ENCODE measurements at places on chromosomes 13 and 19.
A peak's percentile ranks its signal among the peaks of the same experiment; 100 is the strongest.

GRCh38 chr19:7297742-7298141 is 3.5 kb upstream of the INSR start:
- no peak for DNase-seq

DNA sequence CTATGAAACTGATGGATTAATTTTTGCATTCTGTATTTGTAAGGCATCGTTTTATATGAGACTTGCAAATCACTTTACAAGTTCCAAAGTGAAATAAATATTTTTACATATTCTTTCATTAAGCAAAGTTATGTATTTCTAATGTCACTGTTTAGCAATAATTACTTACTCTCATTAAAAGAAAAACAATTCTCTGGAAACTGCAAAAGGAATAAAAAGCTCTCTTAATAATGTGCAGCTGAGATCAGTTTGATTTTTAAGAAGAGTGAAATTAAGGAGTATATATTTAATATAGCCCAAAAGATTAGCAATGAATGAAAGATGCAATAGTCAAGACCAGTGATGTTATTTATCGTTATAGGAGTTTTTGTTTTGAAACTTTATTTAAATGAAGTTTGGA is 155.2 kb downstream of the GPC5 start:
- no peak for DNase-seq

GRCh38 chr19:12567951-12568350 is 16.7 kb upstream of the ZNF564 start:
- DNase-seq, result no peak

GRCh38 chr19:1933942-1934341 is 7.0 kb upstream of the CSNK1G2 start:
- no peak for DNase-seq

GRCh38 chr13:49343255-49343654 is 95.5 kb downstream of the CDADC1 start:
- no peak for DNase-seq

DNA sequence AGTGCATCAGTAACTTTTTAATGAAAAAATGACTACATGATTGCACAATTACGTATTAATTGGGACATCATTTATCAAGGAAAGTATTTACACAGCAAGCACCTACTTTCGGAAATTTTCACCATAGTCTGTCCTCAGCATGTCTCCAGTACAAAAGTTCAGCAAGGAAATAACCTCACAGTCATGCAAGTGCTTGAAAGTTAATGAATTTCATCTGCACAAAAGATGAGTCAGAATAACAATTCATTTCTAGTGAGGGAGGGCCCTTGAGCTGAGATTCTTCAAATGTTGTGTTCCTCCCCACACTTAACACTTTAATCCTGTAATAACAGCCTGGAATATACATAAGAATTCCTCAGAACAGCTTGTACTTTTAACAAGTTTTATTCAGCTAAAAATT is 49.0 kb upstream of the OXGR1 start:
- peak; percentile 55 for DNase-seq

DNA sequence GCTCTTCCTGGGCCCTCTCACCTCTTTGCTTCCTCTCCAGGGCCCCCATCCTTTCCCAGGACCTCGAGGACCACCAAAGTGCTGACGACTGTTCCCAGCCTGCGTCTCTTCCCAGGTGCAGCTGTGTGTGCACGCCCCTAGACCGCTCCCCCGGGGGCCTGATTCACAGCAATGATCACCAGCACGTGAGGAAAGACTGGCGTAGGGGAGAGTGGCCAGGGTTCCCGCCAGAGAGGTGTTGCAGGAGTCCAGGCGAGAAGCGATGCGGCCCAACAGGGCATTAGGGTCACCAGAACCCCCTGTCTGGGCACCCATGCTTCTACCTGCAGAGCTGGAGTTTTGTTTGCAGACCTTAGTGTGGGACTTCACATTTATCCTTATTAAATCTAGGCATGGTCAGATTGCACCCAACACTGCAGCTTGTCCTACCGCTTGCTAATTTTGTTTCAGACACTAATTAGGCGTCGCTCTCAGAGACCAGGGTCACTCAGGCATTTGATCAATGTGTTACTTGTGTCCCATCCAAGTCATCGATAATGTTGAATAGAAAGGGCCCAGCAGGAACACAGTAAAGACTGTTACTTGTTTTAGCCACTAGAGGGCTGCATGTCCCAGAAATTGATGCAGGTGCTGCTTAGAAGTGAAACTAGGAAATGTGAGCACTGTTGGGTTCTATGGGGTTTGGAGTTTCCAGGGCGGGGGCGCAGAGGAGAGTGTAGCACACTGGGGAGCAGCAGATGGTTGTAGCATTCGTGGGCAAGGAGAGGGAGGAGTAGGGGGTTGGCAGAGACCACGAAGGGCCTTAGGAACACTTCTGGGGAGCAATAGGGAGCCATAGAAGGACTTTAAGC is 53.2 kb downstream of the CDADC1 start:
- DNase-seq, result no peak

DNA sequence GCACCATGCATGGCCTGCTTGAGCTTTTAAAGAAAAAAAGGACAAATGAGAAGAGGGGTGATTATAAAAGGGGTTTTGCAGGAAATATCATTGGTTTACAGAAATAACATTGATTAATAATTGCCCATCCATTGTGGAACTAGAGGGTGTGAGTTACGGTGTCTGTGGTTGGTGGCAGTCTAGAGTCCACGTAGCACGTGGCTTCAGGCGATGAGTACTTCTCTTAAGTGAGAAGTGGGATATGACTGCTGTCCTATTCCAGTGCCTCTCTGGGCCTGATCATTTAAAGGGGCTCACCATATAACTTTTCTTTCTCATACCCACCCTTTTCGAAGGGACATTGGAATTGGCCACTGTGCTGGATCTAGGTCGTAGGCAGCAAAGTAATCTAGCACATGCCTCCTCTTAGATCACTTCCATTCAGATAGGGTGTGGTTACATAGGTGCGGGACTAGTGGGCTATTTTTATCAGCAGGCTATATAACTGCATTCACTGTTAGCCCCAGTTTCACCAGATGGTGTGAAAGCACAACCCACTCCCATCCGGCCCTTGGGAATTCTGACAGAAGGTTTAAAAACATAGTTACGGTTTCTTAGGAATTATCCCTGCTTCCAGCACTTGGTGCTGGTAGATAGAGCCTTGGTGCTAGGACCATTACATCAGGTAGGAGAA is 19.9 kb downstream of the PPP5C start:
- no peak for DNase-seq

GRCh38 chr13:73464758-73465616 is 406.2 kb downstream of the KLF5 start:
- no peak for DNase-seq

DNA sequence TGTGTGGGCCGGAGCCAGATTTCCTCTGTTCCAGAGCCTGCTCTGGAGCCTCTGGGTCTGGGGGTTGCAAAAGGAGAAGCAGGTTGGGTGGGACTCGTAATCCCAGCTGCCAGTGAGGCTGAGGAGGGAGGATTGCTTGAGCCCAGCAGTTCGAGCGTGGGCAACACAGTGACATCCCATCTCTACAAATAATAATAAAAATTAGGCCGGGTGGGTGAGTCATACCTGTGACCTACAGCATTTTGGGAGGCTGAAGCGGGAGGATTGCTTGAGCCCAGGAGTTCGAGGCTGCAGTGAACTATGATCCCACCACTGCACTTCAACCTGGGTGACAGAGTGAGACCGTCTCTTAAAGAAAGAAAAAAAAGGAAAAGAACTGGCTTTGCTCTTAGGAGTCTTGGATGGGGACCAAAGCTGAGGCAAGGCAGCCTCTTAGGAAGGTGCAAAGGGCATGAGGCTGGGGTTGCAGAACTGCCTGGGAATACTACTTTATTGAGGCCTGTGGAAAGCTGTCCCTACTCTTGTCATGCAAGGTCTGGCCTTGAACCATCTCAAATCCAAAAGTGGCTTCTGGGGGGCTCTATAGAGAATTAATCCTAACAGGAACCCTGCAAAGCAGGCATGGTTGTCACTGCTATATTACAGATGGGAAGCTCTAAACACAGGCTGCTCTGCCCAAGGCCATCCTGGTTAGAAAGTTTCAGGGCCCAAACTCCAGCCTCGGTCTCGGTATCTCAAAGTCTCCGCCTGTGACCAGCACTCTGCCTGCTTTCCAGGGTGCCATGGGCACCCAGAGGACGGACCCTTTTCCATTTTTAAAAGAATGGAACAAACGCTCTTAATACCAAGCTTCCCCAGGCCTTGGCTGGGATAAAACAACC is 880 bp upstream of the C19orf12 start:
- DNase-seq, result no peak

DNA sequence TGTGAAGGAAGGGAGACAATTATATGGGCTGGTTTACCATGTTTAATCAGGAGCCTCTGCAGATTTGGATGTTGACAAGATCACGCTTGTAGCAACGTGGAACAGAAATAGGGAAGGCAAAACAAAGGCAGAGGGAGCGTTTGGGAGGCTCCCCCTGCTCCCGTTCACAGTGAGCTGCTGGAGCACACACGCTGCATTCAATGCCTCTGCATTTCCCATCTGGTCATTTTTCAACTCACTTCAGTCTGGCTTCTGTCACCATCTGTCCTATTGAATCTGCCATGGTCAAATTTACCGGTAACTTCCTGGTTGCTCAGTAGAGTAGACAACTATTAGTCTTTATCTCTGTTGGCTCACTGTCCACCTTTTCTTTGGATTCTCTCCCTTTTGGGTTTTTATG is 91.0 kb downstream of the NHLRC3 start:
- DNase-seq, result no peak

DNA sequence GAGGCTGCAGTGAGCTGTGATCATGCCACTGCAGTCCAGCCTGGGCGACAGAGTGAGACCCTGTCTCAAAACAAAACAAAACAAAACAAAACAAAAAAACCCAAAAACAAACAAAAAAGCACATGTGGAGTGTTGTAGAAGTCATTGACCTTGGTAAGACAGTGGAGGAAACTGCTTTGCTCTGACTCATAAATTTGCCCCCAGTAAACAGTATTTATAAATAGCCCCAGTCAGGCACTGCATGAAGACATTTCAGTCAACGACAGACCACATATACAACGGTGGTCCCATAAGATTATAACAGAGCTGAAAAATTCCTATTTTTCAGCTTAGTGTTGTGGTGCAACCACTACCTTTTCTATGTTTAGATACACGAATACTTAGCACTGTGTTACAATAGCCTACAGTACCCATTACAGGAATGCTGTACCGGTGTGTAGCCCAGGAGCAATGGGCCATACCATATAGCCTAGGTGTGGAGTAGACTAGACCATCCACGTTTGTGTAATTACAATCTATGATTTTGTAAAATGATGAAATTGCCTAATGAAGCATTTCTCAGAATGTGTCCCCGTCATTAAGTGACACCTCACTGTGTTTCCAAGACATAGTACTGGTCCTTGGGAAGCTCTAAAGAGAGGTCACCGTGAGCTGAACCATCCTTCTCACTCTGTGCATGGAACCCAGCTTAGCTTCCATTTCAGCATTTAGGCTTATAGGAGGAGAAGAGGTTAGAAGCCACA is 1.1 kb downstream of the ARL11 start:
- DNase-seq, result no peak

GRCh38 chr19:11735375-11735774 is 3.4 kb downstream of the ZNF823 start:
- no peak for DNase-seq

DNA sequence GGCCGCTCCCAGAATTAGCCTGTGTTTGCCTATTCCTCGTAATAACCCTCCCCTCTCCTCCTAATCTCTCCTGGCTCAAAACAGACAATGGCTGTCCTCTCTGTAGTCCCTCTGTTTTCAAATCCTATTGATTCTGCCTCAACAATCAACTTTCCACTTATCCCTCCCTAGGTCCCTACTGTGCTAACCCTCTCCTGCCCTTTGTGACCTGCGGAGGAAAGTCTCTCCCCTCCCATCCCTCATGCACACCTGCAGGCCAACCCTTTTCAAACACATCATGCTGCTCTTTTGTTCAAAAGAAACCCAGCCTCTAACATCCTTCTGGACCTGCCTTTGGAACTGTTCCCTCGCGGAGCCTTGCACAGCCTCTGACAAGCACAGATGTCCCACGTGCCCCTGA is 37.3 kb downstream of the CILP2 start:
- no peak for DNase-seq

GRCh38 chr13:46345398-46345797 is 41.7 kb downstream of the RUBCNL start:
- DNase-seq, result no peak

- no peak for DNase-seq
Observed at GRCh38 chr13:104641309-104641708, 1575.1 kb upstream of the SLC10A2 start.

DNA sequence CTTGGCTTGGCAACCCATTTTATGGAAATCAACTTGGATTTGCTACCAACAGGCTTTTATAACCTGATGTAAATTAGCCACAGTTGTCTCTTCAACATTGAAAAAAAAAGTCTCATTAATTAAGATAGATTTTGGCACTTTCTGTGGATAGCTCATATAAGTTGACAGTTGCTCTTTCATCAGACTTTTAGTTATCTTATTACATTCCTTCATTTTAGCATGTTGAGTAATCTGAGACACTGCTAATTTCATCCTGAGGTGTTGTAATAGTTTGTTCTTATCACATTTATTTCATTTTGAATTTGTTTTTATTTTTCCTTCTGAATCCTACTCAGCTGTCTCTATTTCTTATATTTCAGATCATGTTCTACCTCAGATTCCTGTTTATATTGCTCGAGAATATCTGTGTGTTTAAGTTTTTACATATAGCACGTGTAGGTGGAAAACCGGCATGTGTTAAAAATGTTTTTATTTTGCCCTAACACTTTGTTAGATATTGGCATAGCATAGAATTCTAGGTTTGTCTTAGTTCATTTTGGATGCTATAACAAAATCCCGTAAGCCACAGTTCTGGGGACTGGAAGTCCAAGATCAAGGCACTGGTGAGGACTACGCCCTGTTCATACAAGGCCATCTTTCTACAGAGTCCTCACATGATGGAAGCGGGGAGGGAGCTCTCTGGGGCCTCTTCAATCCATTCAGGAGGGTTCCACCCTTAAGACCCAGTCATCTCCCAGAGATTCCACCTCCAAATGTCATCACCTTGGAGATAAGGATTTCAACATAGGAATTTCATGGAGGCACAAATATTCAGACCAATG is 239.4 kb downstream of the COL4A1 start:
- DNase-seq, result no peak

DNA sequence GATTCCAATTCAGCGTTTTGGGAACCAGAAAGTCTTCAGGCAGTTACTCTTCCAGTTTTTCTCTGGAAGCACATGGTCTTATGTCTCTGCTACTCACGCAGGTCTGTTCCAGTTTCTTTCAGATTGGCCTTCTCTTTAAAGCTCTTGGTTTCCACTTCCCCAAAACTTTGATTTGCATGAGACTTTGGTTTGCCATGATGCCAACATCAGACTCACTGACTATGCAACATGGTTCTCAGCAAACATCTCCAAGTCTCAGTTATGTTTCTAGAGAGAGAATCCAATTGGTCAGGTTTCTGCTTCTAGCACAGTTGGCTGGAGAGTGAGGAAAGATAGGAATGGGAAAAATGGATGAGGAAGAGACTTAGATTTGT is 3.1 kb downstream of the AKAP11 start:
- DNase-seq, result no peak

GRCh38 chr13:48910686-48911085 is 65.0 kb upstream of the FNDC3A start:
- no peak for DNase-seq

DNA sequence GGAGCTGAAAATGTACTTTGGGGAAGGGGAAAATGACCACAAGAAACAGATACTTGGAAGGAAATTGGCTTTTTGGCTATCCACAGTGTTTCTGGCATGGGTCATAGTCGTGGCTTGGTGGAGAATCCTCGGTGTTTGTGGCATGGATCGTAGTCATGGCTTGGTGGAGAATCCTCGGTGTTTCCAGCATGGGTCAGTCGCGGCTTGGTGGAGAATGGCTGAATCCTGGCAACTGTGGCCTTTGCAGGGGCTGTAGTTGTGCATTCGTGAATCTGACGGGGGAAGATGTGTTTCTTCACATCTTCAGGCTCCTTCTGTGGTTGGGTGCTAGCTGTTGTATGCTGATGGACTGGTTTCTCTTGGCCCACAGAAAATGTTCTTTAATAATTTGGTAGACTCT is 61.7 kb upstream of the MCF2L start:
- DNase-seq, result no peak
